Memory B cell (primary cell): ENCODE measurements at places on chromosomes 3 and 15.

DNA sequence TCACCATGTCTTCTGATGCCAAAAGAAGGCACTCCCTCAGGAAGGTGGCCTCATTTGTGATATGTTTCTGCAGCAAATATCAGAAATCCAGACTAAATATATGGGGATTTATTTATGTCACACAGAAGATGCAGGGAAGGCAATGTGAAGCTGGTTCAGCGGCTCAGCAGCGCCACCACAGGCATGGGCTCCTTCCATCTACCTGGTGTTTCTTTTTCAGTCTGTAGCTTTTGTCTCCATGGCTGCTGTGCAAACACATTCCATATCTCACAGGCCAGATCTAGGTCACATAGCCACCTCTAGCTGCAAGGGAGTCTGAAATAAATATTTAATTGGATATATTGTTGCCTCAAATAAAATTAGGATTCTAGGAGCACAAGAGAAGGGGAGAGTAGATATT is 502.1 kb upstream of the IL12A start:
- no peak for DNase-seq

GRCh38 chr3:180253283-180253682 is 216.5 kb upstream of the PEX5L start:
- DNase-seq = no peak

DNA sequence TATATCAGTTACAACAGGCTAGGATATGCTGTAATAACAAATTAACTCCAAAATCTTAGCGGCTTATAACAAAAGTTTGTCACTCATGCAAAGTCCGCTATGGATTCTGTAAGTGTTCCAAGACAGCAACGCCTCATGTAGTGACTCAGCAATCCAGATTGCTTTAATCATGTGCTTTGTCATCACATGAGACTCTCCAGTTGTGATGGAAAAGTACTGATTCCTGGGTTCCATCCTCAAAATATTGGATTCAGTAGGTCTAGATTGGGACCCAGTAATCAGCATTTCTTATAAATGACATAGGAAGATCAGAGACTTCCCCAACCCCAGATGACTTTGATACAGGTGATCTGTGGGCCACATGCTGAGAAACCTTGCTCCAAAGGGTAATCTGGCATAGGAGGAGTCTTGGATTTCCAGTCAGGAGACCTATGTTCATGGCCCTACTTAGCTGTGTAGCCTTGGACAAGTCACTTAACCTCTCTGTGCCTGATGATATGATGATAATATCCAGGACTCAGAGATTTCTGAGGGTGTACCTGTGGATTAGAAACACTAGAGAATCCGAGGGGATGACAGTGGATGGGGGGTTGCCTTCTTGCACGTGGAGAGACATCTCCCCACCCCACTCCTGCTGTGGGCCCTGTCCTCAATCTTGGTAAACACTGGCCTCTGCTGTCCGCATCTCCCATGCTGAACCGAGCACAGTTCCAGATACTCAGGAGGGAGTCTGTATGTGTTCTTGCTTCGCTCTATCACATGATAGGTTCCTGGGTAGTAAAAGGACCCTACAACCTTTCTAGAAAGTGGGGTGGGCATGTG is 65.5 kb downstream of the CORO2B start:
- DNase-seq = no peak

DNA sequence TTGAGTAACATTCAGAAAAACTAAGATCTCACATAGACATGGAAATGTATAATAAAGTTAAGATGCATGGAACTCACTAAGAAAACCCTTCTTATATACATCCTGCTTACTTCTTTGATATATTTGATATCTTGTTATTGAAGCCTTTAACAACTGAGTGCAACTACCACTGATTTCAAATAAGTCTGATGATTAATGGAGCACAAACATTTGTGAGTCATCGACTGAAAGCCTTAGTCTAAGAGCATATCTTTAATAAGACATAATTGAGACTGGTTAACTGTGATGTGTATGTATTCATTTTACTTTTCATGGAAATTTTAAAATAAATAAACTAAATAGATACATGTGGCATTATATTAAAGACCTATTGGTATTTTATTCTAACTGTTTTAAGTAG is 740.5 kb downstream of the EPHA3 start:
- no peak for DNase-seq

DNA sequence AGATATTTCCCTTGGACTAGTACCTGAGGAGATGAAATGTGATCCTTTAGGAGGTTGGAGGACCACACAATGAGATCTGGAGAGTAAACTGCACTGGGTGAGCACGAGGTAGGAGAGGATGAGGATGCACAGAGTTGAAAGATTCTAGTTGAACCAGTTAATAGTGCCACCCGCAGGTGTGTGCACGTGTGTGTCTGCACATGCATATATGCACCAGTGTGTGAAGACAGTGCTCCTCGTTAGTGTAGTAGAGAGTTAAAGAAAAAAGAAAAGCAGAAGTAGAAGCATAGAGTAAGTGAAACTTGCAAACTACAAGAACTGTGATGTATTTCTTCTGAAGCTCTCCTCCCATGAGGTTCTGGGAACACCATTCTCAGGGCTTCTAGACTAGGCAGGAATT is 8.4 kb downstream of the MED12L start:
- no peak for DNase-seq

DNA sequence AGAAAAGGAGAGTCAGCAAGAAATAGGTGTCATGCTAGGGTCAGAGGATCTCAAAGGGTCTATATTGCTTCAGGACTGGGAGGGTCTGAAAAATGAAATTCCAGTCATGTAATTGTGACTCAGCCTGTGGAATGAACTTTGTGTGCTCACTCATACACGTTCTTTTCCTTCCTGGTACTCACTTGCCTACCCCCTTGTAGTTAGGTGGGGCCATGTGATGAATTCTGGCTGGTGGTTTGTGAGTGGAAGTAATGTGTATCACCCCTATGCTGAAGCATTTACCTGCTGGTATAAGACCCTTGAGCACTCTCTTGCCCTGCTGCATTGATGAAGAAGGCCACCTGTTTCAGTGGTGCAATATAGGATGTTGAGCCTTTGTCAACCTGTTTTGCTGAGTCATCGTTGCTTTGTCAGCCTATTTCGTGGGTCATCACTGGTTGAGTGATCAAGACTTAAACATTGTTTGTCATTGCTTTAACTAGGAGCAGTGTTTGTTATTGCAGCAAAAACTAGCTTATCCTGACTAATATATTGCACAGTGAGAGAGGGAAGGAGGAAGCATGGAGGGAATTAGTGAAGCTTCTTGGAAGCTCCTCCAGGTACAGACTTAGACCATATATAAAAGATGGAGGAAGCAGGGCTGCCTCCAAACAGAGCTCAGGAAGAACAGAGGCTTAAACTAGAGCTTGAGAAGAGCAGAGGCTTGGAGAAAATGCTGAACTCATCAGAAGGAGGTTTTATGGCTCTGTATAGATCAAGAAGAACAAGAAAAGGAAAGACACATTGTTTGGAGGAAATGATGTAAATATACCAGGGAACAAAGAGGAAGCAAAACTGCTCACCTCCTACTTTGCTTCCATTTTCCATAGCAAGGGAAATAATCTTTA is 28.9 kb downstream of the TLNRD1 start:
- no peak for DNase-seq

GRCh38 chr15:95973566-95974256 is 356.8 kb upstream of the NR2F2 start:
- no peak for DNase-seq

- no peak for DNase-seq
These were observed 85.3 kb downstream of the ASB7 start for GRCh38 chr15:100687582-100688141.

DNA sequence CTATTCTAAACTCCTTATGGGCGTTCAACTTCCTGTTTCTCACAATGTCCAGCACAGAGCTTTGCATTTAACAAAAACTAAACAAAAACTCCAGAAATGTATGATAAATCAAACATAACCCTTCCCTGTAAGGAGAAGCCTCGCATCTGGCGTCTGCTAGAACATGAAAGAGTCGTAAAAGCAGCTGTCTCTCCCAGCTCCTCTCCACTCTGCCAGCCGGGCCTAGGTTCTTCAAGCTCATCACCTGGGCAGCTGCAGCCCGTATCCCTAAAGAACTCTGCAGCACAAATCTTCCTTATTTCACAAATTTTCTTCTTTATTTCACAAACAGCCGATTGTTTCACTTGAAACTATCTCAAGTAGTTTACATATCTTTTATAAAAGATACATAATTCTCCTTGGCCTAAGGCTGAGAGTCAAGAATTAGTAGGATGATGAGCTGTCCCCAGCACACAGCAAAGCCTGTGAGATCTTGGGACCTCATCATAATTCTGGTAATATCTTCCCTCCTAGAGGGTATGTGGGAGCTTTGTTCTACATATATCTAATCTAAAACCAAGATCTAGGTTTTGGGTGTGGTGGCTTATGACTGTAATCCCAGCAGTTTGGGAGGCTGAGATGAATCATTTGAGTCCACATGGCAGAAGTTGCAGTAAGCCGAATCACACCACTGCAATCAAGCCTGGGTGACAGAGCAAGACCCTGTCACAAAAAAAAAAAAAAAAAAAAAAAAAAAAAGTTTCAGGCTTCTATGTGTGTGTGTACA is 35.3 kb downstream of the ANXA2 start:
- no peak for DNase-seq

DNA sequence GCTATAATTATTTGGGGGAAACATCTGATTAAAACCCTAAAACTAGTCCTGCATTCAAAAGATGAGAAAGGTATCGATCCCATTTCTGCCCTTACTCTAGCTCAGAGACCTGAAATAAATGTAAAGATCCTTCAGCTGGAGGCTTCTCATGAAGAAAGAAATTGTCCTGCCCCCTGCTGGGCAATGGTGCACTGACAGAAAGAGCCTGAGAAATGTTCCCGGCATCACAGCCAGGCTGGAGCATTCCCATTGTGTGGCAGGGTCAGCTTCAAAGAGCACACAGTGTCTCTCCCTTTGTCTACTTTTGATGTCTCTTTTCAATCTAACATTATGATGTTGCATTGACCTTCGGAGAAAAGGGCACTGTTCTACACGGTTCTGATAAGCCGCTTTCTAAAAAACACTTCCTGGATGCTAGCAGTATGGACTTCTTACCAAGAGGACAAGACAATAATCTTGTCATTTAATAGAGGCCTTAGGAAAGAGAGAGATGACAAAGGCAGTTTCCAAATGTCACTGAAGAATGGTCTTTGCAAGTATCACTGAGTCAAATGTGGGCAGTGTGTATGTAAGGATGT is 287.5 kb downstream of the MAGI1 start:
- DNase-seq = no peak

- DNase-seq = no peak
These were observed 26.1 kb downstream of the CAPN3 start for GRCh38 chr15:42385206-42385979.

- peak; percentile 24 for DNase-seq
These were observed 297 bp downstream of the PRC1 start for GRCh38 chr15:90994059-90994416.

DNA sequence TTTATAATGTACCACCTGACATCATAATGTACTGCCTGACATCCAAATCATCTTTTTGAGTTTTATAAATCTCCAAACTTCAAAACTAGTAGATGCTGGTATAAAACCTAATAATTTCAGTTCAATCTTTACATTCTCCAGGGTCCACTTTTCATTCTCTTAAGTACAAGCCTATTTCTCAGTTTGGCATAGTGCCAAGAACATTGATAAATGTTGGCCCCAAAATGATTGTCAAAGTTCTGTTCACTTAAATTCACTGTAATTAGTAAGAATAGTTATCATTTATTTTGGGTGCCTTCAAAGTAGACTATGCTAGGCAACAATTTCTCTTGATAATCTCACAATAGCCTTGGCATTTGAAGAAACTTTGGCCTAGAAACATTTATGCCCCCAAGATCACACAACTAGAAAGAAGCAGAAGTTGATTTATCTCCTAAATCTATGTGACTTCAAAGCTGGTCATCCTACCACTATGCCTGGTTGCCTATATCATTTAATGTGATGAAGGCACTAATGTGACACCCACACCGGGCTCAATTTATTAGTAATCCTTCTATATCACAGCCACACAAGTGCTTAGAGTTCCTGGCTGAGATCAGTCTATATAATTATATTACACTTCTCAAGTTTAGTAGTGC is 101.7 kb downstream of the ZNF609 start:
- DNase-seq = no peak

DNA sequence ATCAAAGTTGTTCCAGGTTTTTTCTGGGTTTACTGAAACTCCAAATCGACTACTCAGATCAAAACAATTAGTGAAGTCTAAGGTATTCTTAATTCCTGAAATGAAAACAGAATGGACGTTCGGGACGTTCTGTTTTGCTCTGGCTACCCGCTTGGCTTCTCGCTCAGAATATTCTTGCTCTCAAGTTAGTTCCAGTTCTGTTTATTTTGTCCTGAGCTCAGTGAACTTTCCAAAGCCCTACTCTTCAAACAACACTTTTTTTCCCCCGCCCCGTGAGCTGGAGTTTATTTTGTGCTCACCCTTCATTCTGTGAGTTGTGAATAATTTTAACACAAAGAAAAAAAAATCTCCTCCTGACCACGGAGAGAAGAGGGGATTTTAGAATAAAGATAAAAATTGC is 72.6 kb downstream of the SAMMSON start:
- no peak for DNase-seq

GRCh38 chr3:36989005-36989404 is 3.9 kb downstream of the EPM2AIP1 start:
- DNase-seq = no peak

DNA sequence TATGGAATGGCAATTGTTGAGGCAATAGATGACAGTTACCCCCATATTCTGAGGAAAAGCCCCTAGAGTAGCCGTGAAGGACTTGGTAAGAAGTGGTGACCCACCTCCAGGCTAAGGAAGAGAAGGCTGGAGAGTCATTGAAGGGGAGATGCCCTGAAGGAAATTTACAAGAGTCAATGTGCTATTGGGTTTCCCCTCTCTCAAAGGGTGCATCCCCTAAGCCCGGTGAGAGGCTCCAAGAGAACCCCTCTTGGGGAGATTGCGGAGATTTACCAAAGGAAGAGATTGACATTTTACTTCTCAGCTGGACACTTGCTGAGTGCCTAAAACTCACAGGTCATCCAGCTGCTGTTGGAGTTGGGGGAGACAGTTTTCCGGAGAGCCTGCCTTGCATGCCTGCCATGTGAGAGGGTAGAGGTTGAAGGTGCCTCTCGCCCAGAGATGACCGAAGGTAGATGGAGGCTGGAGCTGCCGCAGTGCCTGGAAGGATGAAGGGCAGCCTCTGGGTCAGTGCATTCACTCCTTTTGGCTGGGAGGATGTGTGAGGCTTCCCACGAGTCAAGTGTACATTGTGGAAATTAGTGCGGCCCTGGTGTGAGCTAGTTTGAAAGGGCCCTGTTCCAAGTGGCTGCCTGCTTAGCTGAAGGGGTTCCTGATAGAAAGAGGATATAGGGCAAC is 30.7 kb downstream of the MESD start:
- DNase-seq = no peak

DNA sequence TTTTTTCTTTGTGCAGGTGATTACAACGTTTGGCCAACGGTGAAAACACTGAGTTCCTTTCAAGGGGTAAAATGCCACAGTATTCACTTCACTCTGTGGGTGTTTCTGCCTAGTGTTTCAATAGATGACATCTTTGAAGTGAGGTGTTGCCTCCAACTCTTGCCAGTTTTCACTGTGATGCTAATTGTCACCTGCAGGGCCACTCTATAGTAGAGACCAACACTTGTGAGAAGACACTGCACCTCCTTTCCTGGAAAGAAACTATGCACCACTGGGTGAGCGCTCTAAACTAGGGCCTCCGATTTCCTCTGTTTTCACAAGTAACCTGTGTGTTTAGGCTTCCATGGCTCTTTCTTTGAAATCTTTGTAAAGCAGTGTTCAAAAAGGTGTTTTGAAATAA is 98.3 kb downstream of the THRB start:
- DNase-seq = no peak

- DNase-seq = no peak
These were observed 49.4 kb upstream of the SYNPR start for GRCh38 chr3:63228677-63229076.

- no peak for DNase-seq
These were observed 215.1 kb upstream of the UBE2E1 start for GRCh38 chr3:23590424-23591273.
